ENCODE measurements at places on chromosomes 5 and 9.

DNA sequence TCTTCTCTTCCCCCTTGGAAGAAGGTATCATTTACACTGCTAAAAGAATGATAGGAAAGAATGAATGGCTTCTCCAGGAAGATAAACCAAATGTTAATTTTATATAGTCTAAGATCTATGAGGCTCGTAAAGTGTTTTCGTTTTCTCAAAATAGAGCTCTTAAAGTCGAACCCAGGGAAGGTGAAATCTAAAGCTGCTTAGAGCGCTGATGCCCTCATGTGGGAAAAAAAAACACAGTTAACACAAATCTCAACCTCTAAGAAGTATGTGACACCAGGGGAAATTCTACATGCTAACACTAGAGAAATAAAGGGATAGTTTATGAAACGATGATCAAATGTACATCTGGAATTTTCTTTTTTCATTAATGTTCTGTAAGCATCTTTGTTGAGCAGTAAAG lies 257.9 kb downstream of the RASEF start:
- no peak for DNase-seq

- DNase-seq, result no peak
These were observed 23.4 kb upstream of the BARX1 start for GRCh38 chr9:93978551-93978950.

GRCh38 chr5:1052641-1053390 lies 44.2 kb downstream of the NKD2 start:
- no peak for DNase-seq

GRCh38 chr5:63603996-63604395 lies 358.2 kb downstream of the HTR1A start:
- DNase-seq, result no peak

DNA sequence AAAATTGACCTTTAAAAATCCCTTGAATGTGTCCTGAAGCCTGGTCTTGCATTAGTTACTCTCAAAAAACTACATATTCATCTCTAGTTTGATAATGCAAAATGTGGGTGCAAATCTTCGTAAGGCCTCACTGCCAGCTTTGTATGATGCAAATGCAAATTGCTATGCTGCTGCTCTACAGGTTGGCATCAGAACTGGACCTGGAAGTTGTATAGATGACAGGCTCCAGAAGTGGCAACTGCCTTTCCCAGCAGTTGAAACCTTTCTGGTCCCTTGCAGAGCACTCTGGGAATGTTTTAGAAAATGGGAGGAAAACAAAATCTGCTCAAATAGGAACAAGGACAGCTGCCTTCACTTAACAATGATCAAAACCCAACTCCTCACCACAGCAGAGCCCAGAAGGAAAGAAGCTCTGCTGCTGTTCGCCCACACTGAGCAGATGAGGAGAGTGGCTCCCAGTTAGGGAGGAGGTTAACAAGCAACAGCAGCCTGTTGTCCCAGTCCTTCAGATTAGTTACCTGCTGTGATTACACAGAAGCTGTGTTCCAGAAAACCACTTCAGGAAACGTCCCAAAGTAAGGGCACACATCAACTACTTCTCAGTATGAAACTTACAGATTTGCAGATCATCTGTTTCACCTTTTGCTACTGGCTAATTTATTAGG lies 93.5 kb downstream of the PLPP1 start:
- DNase-seq, result no peak

DNA sequence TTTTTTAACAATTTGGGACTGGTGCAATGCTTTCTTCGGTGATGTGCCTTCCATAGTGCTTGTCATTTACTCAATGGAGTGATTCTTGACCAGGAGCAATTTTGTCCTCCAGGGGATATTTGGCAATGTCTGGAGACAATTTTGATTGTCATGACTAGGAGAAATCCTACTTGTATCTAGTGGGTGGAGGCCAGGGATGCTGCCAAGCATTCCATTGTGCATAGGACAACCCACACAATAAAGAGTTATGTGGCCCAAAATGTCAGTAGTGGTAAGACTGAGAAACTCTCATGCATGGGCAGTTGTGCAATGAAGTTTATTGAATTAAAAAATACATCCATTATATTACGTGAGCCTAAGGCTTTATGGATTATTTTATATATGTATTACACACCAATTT lies 70.5 kb downstream of the FOCAD start:
- DNase-seq, result no peak

DNA sequence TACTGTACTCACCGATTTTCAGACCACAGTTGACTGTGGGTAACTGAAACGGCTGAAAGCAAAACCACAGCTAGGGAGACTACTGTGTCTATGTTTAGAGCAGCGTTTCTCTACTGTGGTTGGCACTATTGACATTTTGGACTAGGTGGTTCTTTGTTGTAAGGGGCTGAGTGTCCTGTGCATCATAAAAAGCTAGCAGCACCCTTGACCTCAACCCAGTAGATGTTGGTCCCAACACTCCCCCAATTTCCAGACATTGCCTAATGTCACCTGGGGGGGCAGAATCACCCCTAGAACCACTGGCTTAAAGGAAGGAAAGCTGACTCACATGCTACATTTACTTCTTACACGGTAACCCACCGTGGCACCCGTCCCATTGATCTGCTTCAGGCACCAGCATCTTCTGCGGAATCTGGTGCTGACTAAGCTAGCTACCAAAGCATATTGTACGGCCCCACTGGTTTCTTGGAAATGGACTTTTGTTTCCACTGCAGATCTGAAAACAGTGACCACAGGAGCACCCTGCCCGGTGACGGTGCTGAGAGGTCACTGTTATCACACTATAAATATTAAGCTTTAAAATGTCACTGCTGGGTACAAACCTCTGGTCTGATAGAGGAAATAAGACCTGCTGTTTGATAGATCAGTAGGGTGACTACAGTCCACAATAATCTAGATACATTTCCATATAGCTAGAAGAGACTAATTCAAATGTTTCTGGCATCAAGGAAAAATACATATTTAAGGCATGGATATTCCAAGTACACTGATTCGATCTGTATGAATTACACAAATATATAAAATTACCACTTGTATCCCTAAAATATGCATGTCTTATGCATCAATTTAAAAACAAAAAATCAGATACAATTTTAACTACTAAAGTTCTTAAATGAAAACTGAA lies 151.4 kb downstream of the HSD17B3 start:
- no peak for DNase-seq

- no peak for DNase-seq
These were observed 27.3 kb upstream of the TGFBI start for GRCh38 chr5:136001466-136001981.

GRCh38 chr9:9552665-9553064 lies 1060.1 kb downstream of the PTPRD start:
- DNase-seq, result no peak

DNA sequence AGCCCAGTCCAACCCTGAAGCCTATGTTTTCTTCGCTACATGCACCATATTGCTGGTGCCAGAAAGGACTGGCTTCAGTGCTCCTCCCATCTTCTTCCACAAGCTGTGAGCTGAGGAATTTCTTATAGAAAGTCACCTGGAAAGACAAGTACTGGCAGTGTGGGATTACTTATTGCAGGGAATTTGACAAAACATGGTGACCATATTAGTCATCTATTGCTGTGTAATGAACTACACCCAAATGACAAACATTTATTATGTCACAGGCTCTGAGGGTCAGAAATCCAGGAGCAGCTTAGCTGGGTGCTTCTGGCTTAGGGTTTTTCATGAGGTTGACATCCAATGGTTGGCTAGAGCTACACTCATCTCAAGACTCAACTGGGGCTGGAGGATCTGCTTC lies 75.5 kb downstream of the ENTREP1 start:
- DNase-seq, result no peak

DNA sequence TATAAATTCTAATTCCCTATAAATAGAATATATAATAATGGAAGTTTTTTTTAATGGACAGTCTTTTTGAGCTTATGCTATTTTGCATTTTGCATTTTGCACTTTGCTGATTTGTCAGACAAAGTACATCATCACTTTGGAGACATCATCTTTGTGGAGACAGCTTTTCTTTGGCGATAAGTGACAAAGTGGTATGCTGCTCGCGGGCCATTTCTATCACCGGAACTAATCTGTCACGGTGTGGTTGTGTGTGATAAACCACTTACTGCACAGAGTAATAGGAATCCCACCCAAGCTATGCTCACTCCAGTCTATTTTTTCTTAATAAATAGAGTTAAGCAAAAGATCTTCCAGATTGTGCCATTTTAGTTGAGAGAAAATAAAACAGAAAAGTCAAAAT lies 133.1 kb downstream of the MACIR start:
- DNase-seq, result no peak

DNA sequence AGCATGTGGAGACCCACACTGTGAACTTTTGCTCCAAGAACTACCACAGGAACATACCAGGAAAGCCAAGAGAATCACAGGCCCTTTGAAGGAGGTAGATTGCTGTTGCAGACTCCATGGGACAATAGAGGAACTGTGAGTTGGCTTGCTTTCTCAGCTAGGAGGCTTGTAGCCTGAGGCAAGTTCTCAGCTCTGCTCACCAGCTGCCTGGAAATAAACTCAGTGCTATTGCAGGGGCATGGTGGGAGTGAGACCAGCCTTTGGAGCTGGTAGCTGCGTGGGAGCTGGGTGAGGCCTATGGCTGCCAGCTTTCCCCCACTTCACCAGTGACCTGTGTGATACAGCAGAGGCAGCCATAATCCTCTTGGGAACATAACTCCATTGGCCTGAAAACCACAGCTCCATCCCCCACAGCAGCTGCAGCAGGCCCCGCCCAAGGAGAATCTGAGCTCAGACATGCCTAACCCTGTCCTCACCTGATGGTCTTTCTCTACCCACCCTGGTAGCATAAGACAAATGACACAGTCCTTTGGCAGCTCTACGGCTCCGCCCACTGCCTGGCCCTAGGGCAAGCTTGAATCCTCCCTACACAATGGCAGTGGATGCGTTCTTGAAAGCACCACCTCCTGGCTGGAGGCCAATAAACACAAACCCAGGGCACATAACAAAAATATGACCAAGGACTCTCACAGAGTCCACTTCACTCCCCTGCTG lies 389.5 kb downstream of the KIF4B start:
- DNase-seq, result no peak

GRCh38 chr9:125513303-125513667 lies 193.7 kb downstream of the MAPKAP1 start:
- DNase-seq, result no peak

DNA sequence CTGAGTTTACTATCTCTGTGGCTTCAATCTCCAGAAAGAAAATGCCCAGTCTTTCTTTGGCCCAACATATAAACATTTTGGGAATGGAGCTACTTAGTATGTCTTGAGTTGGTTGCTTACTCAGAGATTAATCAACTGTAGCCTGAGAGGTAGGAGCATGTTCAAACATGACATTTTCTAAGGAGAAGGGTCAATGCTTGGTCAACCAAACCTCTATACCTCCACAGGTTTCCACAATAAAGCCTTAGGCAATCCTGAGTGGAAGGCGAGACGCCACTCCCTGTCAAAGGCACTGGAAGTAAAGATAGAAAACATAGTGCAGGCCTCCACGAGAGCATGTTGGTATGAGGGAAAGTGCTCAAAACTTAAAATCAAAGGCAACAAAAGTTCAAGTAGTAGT lies 411.4 kb downstream of the KCTD16 start:
- no peak for DNase-seq

DNA sequence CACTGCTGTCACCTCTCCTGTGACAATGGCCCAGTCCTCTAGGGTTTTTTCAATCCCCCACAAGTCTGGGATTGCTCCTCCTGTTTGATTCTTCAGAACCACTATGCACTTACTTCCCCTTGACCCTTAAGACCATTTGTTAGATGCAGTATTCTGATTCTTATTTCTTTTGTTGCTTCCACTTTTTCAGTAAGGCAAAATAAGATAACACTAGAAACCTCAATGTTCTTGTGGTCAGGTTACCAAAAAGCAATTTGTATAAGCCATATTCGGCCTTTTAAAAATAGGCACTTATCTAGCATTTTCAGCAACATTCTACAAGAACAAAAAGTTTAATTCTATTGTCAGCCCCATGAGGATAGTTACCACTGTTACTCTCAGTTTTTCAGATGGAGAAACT lies 220.0 kb downstream of the KDM4C start:
- no peak for DNase-seq

- DNase-seq, result no peak
These were observed 134.7 kb upstream of the ZNF608 start for GRCh38 chr5:124880903-124881697.

GRCh38 chr5:40716590-40716989 lies 36.9 kb downstream of the PTGER4 start:
- no peak for DNase-seq

DNA sequence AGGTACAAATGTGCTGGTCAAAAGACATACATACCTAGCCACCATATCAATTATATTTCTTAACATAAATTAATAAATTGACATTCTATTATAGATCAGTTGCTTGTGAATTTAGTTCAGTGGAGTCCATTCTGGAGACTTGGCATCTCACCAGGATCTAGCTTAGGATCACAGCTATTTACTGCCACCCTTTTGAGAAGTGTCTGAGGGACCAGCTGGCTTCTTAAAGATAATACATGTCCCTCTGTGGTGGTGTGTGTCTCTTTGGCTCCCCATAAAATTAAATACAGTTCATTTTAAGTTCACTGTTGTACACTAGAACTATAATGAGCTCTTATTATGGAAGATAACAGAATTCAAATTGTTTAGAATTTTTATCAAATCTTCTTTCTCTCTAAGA lies 290.7 kb downstream of the PRELID2 start:
- no peak for DNase-seq

DNA sequence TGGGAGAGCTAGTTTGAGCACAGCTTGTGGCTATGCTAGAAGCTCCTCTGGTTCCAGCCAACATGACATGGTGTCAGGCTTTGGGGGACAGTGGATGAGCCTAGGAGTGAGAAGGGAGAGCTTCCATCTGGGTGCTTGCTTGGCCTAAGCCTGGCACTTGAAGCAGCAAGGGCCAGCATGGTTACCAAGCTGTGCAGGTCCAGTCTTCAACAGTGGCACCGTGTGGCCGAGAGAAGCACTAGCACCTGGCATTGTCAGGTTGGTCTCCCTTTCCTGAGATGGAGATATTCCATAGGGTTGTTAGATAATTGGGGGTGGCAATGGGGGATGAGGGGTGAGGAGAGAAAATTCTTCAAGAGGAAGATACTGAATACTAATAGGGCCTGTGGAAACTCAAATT lies 261.9 kb downstream of the PBX3 start:
- DNase-seq, result no peak

Data from posterior vena cava (tissue), 2 donors.